ENCODE measurements at places on chromosomes 5 and 9.
A peak's percentile ranks its signal among the peaks of the same experiment; 100 is the strongest.

GRCh38 chr5:72107131-72107900, at the start of gene MAP1B:
Gene MAP1B (plus strand): TSS chr5:72107475. CDS start chr5:72107532, 57 bp downstream.
- DNase-seq: no peak

DNA sequence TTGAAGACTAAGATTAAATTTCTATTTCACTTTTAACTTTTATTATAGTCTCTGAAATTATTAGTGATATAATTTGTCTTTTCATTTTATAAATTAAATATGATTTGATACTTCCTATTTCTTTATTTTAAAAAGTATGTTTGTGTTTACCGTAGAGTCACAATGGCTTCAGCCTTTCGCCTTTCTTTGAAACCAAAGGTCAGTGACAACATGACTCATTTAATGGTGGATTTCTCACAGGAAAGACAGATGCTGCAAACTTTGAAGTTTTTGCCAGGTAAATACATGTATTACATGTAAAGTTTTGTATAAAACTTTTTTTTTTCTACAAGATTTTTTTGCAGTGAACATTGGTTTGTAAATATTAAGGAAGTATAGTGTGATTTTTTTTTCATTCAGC, 36.4 kb downstream of the FSD1L start:
- DNase-seq: no peak

GRCh38 chr9:16413509-16414016, 456.9 kb downstream of the BNC2 start:
- DNase-seq: no peak

- DNase-seq: no peak
Observed at GRCh38 chr9:82682431-82682830, 380.5 kb downstream of the RASEF start.

- no peak for DNase-seq
Observed at GRCh38 chr5:5752844-5753243, 330.4 kb downstream of the ICE1 start.

DNA sequence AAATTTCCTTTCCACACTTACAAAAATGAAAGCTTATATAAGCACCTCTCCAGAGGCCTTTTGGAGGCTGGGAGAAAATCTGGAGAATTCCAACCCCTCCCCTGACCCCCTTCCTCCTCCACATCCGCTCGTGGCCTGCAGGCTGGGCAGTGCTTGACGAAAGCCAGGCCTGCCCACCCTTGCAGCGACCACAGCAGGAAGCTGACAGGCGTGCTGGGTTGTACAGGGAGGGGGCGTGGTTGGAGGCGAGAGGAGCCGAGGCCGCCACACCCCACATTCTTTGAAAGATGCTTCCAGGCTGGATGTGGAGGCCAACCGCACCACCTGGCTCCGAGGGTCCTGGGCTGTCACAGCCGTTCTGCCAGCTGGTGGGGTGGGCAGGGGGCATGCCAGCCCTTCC, 47.8 kb upstream of the IER5L start:
- DNase-seq: peak; percentile 15

DNA sequence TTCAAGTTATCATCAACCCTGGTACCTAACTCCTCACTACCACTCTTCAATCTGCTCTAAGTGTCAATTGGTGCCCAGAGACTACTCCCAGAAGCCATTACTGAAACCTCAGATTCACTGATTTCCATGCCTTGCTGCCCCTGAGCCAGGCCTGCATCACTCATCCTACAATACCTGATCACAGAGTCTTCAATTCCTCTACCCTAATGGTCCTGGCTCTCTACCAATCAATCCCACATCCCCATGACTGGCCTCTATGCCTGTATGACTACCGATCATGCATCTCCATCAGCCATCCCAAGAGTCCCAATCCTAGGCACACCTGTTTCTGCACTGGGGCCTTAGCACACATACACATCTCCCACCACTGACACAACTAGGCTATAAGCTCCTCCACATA, 2.5 kb downstream of the ZNF484 start:
- no peak for DNase-seq
